Urothelium cell line (cell line): ENCODE measurements at places on chromosomes 6 and 20.

GRCh38 chr20:47150403-47151152, 205.9 kb downstream of the ZMYND8 start:
- DNase-seq: peak; percentile 91

DNA sequence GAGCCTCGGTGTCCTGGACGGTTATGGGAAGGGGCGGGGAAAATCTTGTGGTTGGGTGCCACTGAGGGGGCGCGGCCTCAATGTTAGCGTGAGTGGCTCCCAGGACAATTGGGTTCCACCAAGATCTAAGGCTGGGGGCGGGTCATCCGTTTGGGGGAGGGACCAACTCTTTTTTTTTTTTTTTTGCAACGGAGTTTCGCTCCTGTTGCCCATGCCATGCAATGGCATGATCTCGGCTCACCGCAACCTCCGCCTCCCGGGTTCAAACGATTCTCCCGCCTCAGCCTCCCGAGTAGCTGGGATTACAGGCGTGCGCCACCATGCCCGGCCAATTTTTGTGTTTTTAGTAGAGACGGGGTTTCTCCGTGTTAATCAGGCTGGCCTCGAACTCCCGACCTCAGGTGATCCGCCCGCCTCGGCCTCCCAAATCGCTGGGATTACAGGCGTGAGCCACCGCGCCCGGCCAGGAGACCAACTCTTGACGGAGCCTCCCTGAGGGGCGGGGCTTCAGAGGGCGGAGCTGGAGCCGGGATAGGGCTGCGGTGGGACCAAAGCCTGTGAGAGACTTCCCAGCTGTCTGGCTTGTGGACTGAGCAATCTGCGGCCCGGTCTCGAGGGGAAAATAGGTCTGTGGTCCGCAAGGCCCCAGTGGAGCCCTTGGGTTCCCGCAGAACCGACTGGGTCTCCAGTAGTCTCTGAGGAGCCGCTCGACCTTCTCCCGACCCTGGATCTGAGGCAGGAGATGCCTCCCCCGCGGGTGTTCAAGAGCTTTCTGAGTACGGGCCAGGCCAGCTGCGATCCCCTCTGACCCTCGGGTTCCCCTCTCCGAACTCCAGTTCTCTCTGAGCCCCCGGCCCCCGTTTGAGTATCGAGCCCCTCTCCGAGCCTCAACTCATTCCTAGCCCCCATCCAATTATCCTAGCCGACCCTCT, 1.1 kb downstream of the SPAG4 start:
- peak; percentile 61 for DNase-seq

DNA sequence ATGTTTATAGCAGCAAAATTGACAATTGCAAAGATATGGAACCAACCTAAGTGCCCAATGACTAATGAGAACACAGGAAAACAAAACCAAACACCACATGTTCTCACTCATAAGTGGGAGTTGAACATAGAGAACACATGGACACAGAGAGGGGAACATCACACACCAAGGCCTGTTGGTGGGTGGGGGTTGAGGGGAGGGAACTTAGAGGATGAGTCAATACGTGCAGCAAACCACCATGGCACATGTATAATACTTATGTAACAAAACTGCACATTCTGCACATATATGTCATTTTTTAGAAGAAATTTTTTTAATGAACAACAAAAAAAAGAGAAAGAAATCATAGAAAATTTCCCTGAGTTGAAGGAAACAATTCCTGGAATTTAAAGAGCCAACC, 3.9 kb downstream of the EPM2A start:
- DNase-seq: no peak

GRCh38 chr20:31605902-31606803, 1.1 kb downstream of the ID1 start:
- DNase-seq: no peak

DNA sequence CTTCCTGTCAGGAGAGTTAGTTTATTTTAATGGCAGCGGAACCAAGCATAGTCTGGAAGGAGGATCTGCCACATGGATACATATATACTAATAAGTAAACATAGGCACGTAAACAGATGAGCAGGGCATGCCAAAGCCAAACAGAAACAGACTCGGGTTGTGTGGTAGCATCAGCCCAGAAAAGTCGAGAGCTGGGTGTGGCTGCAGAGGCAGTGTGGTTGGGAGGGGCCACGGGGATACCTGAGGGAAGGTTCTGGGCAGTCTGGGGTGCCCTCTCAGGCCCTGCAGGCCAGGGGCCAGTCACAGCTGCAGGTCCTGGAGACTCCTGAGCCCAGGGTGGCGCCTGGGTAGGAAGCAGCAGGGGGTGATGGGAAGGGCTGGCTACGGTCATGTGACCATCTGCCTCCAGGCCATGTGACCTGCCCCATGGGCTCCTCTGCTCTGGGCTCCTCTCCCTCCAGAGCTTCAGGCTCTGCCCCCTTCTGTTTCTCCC, 42.8 kb upstream of the MRPS10 start:
- peak; percentile 27 for DNase-seq

DNA sequence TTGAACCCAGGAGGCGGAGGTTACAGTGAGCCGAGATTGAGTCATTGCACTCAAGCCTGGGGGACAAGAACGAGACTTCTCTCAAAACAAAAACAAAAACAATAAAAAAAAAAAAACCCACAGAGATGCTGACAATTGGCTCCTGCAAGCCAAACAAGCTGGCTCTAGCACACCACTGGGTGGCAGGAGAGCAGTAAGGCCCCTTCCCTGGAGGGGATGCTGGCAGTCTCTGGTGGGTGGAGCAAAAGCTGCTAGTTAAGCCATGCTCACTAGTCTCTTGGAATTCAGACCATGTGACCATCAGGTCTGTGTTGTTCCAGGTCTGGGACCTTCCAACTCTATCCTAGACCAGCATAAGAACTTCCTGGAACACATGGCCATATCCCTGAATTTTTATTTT, 18.9 kb upstream of the DSN1 start:
- peak; percentile 63 for DNase-seq

- DNase-seq: no peak
These were observed 11.3 kb upstream of the MAP3K5 start for GRCh38 chr6:136803608-136804007.

DNA sequence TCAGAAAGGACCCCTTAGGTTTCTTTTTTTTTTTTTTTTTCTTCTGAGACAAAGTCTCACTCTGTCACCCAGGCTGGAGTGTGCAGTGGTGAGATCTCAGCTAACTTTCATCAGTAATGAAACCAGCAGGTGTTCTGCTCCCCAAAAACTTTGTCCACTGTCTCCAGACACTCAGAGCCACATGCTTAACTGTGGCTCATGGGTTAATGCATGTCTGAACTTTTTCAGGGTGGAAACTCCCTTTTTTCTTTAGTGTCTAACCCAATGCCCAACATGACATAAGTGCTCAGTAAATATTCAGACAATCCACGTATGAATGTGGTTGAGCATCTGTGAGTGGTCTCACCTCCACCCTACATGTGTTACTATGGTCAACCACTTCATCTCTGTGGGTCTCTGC, 45.4 kb downstream of the MYB start:
- no peak for DNase-seq

GRCh38 chr6:169189182-169189581, 64.5 kb downstream of the THBS2 start:
- DNase-seq: no peak

DNA sequence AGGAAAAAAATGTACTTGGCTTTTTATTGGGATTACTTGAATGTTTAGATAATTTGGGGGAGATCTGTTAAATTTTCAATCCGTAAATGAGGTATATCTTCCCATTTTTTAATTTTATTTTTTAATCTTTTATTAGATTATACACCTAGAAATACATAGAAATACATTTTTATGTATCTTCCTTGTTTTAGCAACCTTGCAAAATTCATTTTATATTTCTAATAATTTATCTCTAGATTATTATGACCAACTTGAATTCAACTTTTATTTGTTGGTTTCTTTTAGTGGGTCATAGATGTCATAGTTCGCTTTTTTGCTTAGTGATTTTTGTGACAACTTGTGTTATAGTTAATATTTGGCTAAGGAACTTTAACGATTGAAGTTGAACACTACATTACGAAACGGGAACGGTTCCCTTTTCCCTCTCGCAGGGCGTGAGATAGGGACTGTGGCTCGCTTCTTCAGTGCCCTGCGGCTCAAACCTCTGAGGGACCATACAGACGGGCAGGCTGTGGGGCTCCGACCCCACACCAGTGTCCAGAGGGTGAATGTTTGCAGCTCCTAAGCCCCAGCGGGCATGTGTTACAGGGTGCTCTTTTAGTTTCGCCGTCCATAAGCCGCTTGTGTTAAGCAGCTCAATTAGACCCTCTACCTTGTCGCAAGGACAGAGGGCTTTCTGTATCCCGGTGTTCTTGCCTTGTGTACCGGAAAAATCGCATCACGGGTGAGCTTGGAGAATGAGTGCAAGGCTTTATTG, 53.8 kb downstream of the PRND start:
- no peak for DNase-seq

DNA sequence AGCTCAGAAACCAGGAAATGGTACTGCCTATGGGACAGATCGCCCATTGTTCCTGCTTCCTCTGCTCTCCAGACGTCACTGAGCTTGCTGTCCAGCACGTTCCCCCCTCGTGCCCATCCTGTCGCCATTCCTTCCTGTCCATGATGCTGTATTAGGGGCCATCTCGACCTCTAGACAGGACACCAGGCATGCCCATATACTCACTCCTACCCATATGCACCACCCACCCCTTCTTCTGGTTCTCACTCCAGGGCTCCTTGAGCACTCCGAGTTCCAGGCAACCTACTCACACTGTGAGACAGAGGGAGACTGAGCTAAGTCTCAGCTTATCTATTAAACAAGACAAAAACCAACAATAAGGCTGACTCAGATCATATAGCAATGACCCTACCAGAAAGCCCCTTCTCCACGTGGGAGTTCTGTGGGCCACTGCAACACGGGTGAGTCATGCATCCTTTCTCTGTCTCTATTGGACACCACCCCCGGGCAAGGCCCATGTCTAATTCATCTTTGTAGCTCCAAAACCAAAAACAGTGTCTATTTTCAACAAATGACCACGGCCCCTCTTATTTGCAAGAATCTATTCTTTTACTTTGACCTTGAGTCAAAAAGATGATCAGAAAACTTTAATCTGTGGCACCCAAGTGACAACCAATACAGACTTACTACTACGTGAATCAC, 65.7 kb downstream of the PSMG4 start:
- DNase-seq: peak; percentile 66

DNA sequence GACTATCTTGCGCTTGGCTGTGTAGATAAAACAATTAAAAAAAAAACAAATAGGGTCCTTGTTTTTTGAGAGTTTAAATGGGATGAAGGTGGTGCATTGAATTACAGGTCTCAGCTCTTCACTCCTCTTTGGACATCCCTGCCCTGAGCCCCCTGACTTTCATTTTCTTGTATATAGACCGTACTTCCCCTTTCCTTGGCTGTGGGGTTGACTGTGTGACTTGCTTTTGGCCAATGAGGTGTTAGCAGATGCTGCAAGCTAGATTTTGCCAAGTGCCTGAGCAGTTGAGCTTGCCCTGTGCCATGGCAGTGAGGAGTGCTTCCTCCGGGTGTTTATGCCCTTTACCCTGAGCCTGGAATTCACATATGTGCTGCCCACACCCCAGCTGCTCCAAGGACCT, 386.1 kb upstream of the ZFP64 start:
- DNase-seq: no peak

- DNase-seq: no peak
These were observed 29.8 kb downstream of the GFOD1 start for GRCh38 chr6:13457577-13457976.

GRCh38 chr6:203661-204060, 88.6 kb upstream of the DUSP22 start:
- DNase-seq: no peak

GRCh38 chr6:41156771-41157170, 2.6 kb upstream of the TREML1 start:
- no peak for DNase-seq

- DNase-seq: no peak
These were observed 57.1 kb downstream of the AGPAT4 start for GRCh38 chr6:161216616-161217205.

- no peak for DNase-seq
These were observed 41.6 kb downstream of the VSTM2L start for GRCh38 chr20:37944456-37944981.

GRCh38 chr20:31547017-31547675, 32.9 kb downstream of the HM13 start:
- peak; percentile 94 for DNase-seq

- DNase-seq: no peak
These were observed 17.4 kb downstream of the ADGRF4 start for GRCh38 chr6:47715782-47716181.

GRCh38 chr20:40654876-40655275, 34.2 kb downstream of the MAFB start:
- no peak for DNase-seq

DNA sequence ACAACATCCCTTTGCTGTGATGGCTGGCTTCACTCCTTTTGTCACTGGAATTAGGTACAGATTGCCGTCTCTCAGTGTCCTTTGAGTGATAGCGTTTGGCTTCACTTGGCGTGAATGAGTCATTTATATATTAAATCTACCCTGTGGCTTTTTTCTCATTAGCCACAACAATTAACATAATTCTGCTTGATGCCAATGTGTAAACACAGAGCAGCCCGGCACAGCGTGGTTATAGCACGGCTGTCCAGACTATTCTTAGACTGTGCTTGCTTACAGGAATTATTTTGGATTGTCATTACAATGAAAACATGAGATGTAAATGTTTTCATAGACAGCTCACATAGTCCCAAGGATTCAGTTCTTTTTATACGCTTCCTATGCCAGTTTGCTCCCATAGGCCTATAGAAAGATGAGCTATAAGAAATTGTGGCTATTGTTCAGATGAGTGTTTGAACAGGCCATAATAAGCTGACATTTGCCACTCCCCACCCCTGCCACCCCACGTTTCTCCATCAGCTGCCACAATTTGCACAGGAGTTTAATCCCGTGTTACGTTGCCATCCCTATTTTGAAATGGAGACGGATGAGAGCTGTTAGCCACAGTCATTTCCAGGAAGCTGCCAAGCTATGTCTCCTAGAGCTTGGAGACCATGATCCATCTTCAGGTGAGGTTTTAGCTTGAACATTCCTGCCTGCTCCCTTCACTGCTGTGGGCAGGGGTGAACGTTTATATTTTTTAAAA, 65.9 kb downstream of the PPP1R14C start:
- DNase-seq: no peak

DNA sequence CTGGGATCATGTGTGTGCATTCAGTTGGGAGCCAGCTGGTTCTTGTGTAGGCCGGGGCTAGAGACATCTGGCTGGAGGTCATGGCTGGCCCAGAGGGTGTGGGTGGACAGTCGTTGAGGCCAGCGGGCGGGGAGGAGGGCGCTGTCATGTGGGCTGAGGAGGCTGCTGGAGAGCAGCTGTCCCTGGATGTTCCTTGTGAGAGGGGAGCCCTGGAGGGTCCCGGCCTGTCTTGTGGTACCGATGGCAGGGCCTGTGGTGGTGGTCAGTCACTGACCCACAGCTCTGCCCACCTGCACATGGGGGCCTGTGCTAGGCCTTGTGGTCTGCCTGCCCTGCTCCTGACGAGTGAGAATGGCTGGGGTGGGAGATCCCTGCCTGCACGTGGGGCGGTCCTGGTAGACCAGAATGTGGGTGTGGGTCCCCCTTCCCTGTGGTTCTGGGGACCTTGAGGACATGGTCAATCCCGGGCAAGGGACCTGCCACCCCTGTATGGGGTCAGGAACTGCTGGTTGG, 1.9 kb upstream of the C20orf204 start:
- DNase-seq: no peak
